ENCODE measurements at places on chromosomes 12 and 14.
A peak's percentile ranks its signal among the peaks of the same experiment; 100 is the strongest.

DNA sequence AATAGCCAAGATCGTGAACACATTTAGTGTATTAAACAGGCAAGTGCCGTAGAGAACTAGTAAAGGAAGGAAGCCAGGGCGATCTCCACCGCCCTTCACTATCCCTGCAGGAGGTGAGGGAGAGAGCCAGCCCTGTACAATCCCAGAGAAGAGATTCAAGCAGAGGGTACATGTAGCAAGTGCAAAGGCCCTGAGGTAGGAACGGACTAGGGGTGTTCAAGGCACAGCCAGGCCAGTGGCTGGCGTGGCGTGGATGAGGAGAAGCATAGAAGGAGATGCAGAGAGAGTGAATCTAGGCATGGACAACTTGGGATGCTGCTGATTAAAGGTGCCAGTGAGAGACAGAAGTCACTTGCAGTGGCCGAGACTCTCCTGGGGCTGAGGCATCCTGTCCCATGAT is 39.1 kb upstream of the ESRRB start:
- no peak for DNase-seq

- DNase-seq = no peak
Measured at GRCh38 chr12:31008961-31009840, 64.5 kb upstream of the DDX11 start.

GRCh38 chr12:118704527-118705241 is 276.7 kb upstream of the SRRM4 start:
- peak; percentile 86 for DNase-seq

DNA sequence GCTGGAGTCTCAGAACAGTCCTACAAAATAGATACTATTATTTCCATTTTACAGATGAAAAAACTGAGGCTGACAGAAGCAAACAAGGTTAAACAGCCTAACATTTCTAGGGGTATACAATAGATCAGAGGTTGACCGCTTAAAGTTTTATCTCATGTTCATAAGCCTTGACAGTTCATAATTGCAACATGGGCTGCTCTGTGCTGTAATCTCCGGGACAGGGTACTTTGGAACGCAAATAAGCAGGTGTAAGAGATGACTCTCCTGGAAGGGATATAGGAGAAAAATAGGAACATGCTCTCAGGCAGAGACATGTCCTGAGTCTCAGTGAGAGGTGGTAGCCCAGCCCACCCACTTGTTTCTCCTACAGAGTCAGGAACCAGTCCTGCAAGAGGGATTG is 72.8 kb upstream of the RBM19 start:
- DNase-seq = no peak

DNA sequence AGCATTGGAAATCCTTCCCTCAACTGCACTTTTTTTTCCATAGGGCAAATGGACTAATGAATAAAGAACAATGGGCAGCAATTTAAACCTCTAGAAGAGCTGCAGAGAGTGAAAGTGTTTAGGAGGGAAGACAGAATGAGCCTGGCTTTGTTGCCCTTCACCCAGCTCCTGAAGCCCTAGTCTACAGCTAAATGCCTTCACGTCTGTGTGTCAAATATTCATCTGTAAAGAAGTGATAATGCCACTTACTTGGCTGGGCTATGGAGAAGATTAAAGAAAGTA is 45.6 kb downstream of the FLRT2 start:
- no peak for DNase-seq

DNA sequence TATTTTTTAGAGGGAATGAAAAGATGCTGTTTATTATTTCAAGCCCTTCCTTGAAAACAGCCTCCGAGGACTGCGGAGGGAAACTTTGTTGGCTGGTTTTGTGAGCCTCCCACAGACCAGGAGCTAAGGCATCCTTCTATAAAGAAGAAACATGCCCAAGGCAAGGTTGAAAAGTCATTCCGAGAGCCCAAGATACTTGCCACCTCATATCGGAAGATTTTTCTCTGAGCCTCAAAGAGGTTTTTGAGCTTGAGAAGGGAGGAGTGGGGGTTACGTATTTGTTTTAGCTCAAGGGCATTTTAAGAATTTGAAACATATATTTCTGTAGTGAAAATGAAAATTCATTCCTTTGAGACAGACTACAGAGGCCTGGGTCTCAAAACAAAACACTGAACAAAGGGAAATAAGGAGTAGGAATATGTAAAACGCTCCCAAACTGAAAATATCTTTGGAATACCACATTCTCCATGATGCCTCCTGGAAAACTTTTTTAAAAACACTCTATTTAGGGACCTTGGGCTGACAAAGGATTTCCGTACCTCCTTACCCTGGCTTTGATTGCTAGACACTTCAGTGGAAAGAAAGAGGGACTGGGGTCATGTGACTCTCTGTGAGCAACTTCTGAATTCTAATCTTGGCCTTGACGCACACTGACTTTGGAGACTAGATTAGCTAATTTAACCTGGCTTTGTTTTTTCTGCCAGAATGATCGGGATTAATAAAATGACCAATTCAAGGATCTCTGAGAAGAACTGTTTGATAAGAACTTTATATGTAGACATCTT is 180.9 kb downstream of the SRGAP1 start:
- DNase-seq = no peak

- DNase-seq = no peak
Measured at GRCh38 chr12:127133675-127134335, 1133.2 kb upstream of the TMEM132C start.

- peak; percentile 91 for DNase-seq
Measured at GRCh38 chr14:76937181-76938091, 91.1 kb downstream of the IRF2BPL start.

DNA sequence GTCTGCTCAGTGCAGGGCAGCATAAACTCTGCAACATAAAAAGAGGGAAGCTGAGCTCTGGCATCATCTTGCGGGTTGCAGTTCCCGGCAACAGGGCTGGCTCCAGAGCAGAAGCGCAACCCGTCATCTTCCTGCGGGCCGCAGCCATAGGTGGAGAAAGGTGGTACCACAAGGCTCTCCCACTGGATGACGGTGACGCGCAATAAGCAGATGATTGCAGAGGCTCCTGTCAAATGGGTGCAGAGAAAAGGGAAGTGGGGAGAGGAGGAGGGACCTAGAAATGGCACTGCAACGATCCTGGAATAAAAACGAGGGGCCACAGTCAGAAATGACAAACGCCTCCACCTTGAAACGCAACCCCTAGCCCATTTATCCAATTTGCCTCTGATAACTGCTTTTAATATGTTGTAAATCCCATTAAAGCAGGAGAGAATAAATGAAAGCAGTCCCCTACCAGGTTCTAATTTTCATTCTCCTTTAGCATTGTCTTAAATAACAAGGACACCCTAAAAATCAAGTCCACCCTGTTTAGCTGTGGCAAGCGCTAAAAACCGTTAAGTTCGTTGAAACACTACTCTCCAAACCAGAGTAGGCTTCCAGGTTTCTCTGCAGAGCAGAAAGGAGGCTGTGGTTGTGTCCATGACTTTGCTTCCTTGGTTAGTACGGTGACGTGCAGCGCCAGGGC is 30.9 kb upstream of the TUBA1C start:
- peak; percentile 87 for DNase-seq

- DNase-seq = no peak
Measured at GRCh38 chr12:94777936-94778335, 127.6 kb upstream of the TMCC3 start.

DNA sequence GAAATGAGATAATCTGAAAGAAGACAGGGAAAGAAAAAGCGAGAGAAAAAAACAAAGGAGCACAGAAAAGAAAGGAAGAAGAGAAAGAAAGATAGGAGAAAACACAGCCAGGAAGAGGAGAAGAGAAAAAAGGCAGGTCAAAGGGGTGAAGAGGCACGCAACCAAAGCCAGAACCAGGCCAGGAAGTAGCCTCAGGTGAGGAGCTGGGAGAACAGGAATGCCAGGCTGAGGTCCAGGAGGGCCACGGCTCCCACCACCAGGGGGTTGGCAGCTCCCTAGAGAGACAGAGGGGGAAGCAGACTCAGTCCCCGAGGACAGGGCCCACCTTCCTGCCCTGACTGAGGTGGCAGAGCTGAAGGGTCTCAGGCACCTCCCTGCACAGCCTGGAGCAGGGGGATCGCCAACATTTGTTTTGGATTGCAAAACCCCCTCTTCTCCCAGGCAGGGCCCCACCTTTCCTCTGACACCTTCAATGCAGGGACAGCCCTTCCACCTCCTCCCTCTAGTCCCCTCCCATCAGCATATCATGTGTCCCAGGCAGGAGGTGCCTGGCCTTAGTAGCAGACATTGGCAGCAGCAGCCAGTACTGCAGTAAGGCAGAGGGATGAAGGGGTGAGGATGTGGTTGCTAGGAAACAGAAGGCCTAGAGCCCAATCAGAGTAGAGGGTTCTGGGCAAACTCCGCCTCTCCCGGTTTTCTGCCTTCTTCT is 2.0 kb upstream of the AP1G2 start:
- DNase-seq = peak; percentile 68

DNA sequence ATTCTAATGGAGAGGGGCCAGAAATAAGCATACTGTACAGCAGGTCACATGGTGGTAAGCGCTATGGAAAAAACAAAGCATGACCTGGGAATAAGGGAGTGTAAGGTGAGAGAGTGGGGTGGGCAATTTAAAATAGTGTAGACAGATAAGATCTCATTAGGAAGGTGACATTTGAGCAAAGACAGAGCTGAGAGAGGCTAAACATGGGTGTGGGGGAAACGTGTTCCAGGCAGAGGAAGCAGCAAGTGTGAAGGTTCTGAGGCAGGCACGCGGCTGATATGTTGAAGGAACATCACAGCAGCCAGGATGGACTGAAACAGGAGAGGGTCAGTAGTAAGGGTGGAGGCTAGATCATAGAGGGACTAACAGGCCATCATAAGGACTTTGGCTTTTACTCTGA is 126.8 kb downstream of the SAMD4A start:
- no peak for DNase-seq

DNA sequence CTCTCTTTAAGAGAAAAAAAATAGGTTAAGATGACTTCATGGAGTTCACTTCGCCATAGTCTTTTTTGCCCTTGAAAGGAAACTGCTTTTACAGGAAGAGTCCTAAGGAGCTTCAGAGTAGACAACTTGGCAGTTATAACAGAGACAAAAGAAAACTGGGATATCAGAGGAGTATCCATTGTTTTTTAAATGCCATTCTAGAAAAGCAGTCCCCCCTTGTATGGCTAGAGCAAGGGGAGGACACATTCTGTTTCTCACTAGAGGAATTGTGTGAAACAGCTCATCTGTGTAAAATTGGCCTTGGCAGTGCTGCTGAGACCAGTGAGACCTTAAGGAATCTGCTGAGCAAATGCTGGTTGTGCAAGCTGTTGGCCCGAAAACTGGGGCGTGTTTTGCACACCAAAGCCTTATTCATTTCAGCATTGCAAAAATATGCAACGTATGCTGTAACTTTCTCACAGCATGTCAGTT is 128.0 kb downstream of the GPR135 start:
- no peak for DNase-seq

GRCh38 chr12:63228853-63229252 is 77.9 kb upstream of the AVPR1A start:
- DNase-seq = no peak

DNA sequence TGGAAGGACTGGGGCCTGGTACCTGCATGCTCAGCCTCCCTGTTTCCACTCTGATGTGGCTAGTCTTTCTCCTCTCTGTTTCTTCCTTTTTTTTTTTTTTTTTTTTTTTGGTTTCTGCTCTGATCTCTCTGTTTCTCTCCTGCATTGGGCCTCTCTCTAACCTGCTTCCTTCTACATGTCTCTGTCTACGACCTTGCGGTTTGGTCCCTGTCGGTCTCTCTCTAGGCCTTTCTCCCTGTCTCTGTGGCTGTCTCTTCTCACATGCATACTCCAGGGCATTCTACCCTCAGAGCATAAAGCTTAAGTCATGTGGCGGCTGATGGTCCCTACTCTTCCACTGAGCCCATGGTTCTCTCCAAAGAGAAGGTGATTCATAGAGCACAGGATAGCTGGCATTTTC is 1096.6 kb downstream of the BCL11B start:
- no peak for DNase-seq

GRCh38 chr12:67807814-67808213 is 159.3 kb downstream of the DYRK2 start:
- DNase-seq = no peak

DNA sequence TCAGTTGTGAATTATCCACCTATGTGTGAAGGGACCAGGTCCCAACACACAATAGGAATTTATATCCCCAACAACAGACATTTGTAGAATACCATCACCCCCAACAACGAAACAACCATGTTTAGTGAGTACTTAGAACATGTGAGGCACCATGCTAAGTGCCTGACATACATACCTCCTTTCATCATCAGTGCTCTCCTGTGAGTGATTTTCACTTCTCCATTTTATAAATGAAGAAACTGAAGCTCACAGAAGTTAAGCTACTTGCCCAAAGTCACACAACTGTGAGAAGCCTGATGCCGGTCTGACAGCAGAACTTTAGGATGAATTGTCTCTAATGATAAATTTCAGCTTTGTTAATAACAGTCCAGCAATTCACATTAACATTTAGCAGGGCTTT is 35.4 kb downstream of the SPTB start:
- no peak for DNase-seq

- DNase-seq = peak; percentile 95
Measured at GRCh38 chr12:104964167-104964855, 6.2 kb upstream of the SLC41A2 start.

- no peak for DNase-seq
Measured at GRCh38 chr14:90781876-90782275, 34.4 kb downstream of the TTC7B start.

DNA sequence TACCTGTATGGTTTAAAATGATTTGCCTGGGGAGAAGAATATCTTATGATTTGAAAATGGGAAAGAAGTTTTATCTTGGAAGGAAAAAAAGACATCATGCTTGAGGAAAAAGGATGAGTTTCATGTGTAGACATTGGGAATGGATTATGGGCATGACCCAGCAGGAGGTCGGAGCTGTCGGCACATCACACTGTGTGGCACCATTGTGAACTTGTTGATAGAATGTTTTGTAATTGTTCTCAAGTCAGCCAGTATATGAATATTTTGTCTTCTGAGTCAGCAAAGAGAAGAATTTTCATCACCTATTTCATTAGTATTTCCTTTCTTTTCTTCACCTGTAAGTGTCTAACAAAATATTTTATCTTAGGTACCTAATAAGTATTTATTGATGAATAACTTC is 60.0 kb upstream of the HMGA2 start:
- DNase-seq = no peak

DNA sequence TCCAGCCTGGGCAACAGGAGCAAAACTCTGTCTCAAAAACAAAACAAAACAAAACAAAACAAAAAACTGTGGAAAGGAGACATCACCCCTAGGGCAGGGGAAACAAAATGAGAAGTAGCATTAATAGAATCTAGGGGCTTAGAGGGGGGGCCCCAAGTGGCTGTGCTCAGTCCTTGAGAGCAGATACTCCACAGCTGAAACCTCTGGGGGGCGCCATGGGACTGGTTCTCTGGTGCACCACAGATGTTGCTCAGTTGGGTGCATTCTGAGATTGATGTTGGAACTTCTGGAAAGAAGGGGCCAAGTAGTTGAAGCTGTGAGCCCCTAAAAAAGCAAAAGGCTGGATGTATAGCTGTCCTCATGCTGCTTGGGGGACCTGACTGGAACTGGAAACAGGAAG is 11.8 kb upstream of the SYNE2 start:
- DNase-seq = no peak

GRCh38 chr14:51967521-51967920 is 21.8 kb upstream of the RTRAF start:
- DNase-seq = no peak
